ENCODE measurements at places on chromosomes 2 and 18.
A peak's percentile ranks its signal among the peaks of the same experiment; 100 is the strongest.

GRCh38 chr18:35983818-35984217, 11.3 kb downstream of the RMP24 start:
- H3K4me3 ChIP-seq = no peak overlapping the region
- DNase-seq = no peak
- H3K36me3 ChIP-seq = peaks cover 41% of the 10 kb centered on the region
- H3K27me3 ChIP-seq = no peaks in the 10 kb centered on the region
- H3K27ac ChIP-seq = no peak overlapping the region
- H3K4me1 ChIP-seq = no peaks in the 10 kb centered on the region

DNA sequence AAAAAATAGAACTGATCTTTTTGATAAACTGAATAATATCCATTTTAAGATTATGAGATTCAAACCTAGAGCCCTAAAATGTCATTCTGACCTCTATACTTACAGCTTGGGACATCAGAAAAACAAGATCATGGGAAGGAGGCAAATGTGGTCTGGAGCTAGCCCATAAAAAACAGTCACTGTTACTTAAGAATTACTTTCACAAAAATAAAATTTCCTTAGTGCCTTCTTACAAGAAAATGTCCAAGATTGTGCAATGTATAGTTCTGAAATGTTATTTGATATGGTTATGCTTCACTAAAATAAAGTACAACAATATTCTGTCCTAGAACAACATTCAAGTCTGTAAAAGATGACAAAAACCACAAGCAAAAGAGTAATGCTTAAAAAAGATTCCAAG, 247.6 kb downstream of the DYM start:
- no peak for DNase-seq
- H3K4me1 ChIP-seq = no peaks in the 10 kb centered on the region
- no peak overlapping the region for H3K4me3 ChIP-seq
- H3K36me3 ChIP-seq = no peaks in the 10 kb centered on the region
- H3K27me3 ChIP-seq = no peaks in the 10 kb centered on the region
- no peak overlapping the region for H3K27ac ChIP-seq

GRCh38 chr2:161019311-161019710, 140.9 kb upstream of the TANK start:
- no peak for DNase-seq
- H3K27ac ChIP-seq = no peak overlapping the region
- no peaks in the 10 kb centered on the region for H3K36me3 ChIP-seq
- H3K27me3 ChIP-seq = peaks cover 6% of the 10 kb centered on the region

GRCh38 chr2:32832821-32833220, 113.9 kb upstream of the LTBP1 start:
- no peak for DNase-seq
- no peak overlapping the region for H3K27ac ChIP-seq
- no peak overlapping the region for H3K4me3 ChIP-seq
- no peaks in the 10 kb centered on the region for H3K27me3 ChIP-seq
- H3K4me1 ChIP-seq = no peaks in the 10 kb centered on the region
- no peaks in the 10 kb centered on the region for H3K36me3 ChIP-seq

- no peak overlapping the region for H3K27ac ChIP-seq
- H3K4me3 ChIP-seq = no peak overlapping the region
- no peaks in the 10 kb centered on the region for H3K36me3 ChIP-seq
- no peak for DNase-seq
- no peaks in the 10 kb centered on the region for H3K4me1 ChIP-seq
Observed at GRCh38 chr2:238601433-238602222, 174.9 kb downstream of the ASB1 start.

GRCh38 chr2:205868773-205869333, 186.6 kb downstream of the NRP2 start:
- no peak for DNase-seq
- H3K4me3 ChIP-seq = no peak overlapping the region
- H3K27me3 ChIP-seq = no peaks in the 10 kb centered on the region
- H3K27ac ChIP-seq = no peak overlapping the region
- H3K36me3 ChIP-seq = no peaks in the 10 kb centered on the region
- H3K4me1 ChIP-seq = no peaks in the 10 kb centered on the region

- peaks cover 38% of the 10 kb centered on the region for H3K4me1 ChIP-seq
- H3K27ac ChIP-seq = peak overlapping the region; percentile 94
- peaks cover 6% of the 10 kb centered on the region for H3K36me3 ChIP-seq
- H3K27me3 ChIP-seq = no peaks in the 10 kb centered on the region
- peak overlapping the region; percentile 68 for H3K4me3 ChIP-seq
- DNase-seq = no peak
Observed at GRCh38 chr2:9473308-9473984, 905 bp upstream of the IAH1 start.

DNA sequence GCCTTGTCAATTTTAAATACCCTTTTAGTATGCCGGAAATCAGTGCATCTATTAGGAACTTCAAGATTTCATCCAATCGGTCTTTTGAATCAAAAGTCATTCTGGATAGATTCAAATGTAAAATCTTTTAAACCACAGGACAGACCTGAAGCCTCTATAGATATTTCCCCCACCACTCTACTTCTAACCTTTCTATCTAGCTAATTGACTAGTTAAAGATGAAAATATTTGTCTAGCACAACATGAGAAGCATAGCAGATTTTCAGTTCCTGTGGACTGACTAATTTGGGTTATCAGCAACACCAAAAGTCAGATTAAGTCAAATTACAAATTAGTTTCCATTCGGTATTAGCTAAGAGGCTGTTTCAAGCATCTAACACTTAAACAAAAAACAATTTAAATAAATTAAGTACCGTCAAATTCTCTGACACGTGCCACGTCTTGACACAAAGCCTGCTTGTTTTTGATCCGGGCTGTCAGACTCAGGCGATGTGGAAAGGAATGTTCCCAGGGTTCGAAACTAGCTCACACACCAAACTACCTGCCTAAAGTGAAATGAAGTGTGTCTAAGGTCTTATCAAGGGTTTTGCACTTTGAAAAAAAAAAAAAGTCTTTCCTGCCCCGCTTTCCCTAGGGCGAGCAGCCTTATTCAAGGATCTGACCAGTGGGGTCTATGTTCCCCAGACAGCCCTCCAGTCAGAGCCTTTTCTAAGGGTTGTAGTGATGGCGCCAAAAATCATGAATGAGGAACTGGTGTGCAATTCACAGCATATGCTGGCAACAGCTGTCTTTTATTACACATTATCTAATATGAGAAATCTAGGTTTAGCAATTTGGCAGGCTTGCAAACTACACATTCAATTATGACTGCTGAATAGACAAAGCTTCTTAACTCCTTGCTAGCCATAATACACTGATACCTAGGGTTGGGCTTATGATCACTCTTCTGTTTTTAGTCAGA, 4.7 kb downstream of the CYTIP start:
- H3K27me3 ChIP-seq = no peaks in the 10 kb centered on the region
- peaks cover 28% of the 10 kb centered on the region for H3K4me1 ChIP-seq
- H3K36me3 ChIP-seq = peaks cover 35% of the 10 kb centered on the region
- H3K4me3 ChIP-seq = peak overlapping the region; percentile 100
- peak; percentile 58 for DNase-seq
- H3K27ac ChIP-seq = peak overlapping the region; percentile 93

GRCh38 chr2:97845818-97846217, 132.4 kb downstream of the ZAP70 start:
- no peak overlapping the region for H3K4me3 ChIP-seq
- H3K4me1 ChIP-seq = no peaks in the 10 kb centered on the region
- no peak overlapping the region for H3K27ac ChIP-seq
- H3K27me3 ChIP-seq = no peaks in the 10 kb centered on the region
- H3K36me3 ChIP-seq = peaks cover 8% of the 10 kb centered on the region
- no peak for DNase-seq

DNA sequence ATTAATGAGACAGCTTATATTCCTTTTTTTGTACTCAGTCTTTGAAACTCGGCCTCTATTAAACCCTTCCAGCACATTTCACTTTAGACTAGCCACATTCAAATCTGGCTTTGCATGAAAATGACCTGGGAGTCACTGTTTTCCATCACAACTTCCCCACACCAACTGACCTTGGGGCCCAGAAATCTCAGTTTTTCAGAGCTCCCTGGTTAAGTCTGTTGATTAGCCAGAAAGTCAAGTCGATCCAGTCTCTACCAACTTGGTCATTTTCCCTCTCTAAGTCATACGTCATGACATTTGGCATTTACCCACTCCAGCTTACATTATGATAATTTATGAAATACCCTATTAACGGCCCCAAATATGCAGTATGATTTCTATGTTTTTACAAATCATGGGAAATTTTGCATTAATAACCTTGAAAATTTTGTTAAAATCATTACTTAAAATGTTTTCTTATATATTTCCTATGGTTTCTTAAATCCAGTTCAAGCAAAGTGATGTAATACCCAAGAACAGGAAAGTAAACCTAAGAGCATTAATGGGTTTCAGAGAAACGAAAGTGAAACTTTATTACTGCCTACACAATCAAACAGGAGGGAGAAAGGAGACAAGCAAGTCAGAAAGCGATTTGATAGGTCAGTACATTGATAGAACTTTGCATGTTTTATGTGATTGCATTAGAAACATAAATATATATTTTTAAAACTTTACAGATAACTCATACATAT, 77.1 kb downstream of the SPATS2L start:
- peak; percentile 59 for DNase-seq
- no peaks in the 10 kb centered on the region for H3K27me3 ChIP-seq
- H3K27ac ChIP-seq = peak overlapping the region; percentile 72
- peak overlapping the region; percentile 73 for H3K4me3 ChIP-seq
- peaks cover 35% of the 10 kb centered on the region for H3K4me1 ChIP-seq

GRCh38 chr2:74833418-74834233, at the start of gene HK2:
TSS of gene HK2 (plus strand) at chr2:74834127. CDS start at chr2:74834581, 454 bp downstream.
- H3K27me3 ChIP-seq = no peaks in the 10 kb centered on the region
- no peaks in the 10 kb centered on the region for H3K36me3 ChIP-seq
- peak; percentile 80 for DNase-seq
- H3K27ac ChIP-seq = peak within 1 kb of the TSS; percentile 55
- H3K4me1 ChIP-seq = peaks cover 32% of the 10 kb centered on the region

GRCh38 chr18:52000435-52000834, 339.6 kb upstream of the DCC start:
- no peak overlapping the region for H3K4me3 ChIP-seq
- no peaks in the 10 kb centered on the region for H3K36me3 ChIP-seq
- H3K27ac ChIP-seq = no peak overlapping the region

DNA sequence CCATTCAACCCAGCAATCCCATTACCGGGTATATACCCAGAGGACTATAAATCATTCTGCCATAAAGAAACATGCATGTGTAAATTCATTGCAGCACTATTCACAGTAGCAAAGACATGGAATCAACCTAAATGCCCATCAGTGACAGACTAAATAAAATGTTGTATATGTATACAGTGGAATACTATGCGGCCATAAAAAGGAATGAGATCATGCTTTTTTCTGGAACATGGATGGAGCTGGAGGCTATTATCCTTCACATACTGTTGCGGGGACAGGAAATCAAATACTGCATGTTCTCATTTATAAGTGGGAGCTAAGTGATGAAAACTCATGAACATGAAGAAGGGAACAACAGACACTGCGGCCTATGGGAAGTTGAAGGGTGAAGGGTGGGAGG, 65.1 kb downstream of the EHBP1 start:
- no peaks in the 10 kb centered on the region for H3K4me1 ChIP-seq
- H3K27me3 ChIP-seq = no peaks in the 10 kb centered on the region
- no peak overlapping the region for H3K4me3 ChIP-seq
- H3K27ac ChIP-seq = no peak overlapping the region

DNA sequence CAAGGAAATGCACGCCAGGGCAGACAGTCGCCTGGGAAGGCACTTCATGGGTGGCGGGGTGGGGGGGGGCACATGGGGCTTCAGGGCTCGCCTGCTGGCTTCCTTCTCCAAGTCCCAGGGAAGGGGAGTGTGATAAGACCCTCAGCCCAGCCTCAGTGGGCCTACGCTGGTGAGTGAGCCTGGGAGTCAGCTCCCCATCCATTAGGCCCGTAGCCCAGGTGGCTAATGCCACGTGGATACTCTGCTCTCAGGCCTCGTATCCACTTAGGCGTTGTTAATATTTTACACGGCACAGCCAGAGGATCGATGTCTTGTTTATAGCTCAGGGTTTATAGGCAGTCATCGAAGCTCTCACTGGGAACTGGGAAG, 47.1 kb downstream of the KCNIP3 start:
- no peak overlapping the region for H3K27ac ChIP-seq
- H3K27me3 ChIP-seq = peaks cover 2% of the 10 kb centered on the region
- H3K4me3 ChIP-seq = no peak overlapping the region
- no peaks in the 10 kb centered on the region for H3K36me3 ChIP-seq
- peaks cover 13% of the 10 kb centered on the region for H3K4me1 ChIP-seq

- H3K36me3 ChIP-seq = no peaks in the 10 kb centered on the region
- no peak overlapping the region for H3K4me3 ChIP-seq
- no peaks in the 10 kb centered on the region for H3K4me1 ChIP-seq
Observed at GRCh38 chr18:27253571-27253970, 68.5 kb upstream of the CHST9 start.

DNA sequence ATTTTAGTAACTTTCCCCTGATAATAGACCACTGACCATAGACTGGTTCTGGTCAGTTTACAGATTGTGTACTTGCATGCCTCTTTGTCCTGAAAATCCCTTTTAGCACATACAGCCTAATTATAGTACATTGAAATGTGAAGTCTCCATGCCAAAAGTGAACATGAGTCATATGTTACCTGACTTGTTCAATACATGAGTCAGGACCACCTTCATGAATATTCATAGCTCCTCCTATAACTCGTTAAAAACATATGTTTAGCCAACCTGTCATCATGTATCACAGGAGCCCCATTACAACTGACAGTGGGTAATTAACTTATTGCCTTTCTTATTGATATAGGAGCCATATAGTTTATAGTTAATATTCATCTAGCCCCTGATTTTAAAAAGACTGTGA, 78.6 kb downstream of the SH3YL1 start:
- peaks cover 6% of the 10 kb centered on the region for H3K27me3 ChIP-seq
- no peak overlapping the region for H3K4me3 ChIP-seq
- no peak overlapping the region for H3K27ac ChIP-seq
- H3K36me3 ChIP-seq = no peaks in the 10 kb centered on the region

GRCh38 chr18:50726960-50727589, 92.7 kb downstream of the MRO start:
- no peak for DNase-seq
- H3K36me3 ChIP-seq = no peaks in the 10 kb centered on the region
- H3K4me1 ChIP-seq = no peaks in the 10 kb centered on the region
- H3K27me3 ChIP-seq = no peaks in the 10 kb centered on the region

DNA sequence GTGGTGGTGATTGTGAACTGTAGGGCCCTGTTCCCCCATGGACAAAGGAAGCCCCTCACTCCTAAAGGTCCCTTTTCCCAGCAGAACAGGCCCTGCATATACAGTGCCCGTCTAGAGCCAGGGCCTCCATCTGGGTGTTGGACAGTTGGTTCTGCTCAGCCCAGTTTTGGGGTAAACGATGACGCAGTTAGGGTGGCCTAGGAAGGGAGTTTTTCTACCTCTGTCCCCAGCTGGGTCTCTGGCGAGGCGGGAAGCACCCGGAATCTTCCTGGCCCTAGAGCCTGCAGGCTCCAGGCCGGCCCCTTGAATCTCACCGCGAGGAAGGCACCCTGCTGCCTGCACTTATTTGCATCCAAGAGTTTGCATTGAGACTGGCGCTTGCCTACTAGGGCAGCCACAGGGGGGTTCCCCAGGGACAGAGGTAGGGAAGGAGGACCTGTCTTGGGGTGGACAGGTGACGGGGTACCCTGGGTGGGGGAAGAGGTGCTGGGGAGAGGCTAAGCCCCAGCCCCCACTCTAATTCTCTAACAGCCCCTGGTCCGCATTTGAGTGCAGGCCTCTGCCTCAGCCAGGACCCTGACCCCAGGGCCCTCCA, 529 bp upstream of the MTA3 start:
- no peaks in the 10 kb centered on the region for H3K36me3 ChIP-seq
- H3K4me3 ChIP-seq = no peak overlapping the region
- no peak overlapping the region for H3K27ac ChIP-seq
- peaks cover 10% of the 10 kb centered on the region for H3K4me1 ChIP-seq
- H3K27me3 ChIP-seq = no peaks in the 10 kb centered on the region
- DNase-seq = no peak

All from CD4-positive, CD25-positive, alpha-beta regulatory T cell (primary cell).